AG09309 (cell line): ENCODE measurements at places on chromosomes 2 and 18.

DNA sequence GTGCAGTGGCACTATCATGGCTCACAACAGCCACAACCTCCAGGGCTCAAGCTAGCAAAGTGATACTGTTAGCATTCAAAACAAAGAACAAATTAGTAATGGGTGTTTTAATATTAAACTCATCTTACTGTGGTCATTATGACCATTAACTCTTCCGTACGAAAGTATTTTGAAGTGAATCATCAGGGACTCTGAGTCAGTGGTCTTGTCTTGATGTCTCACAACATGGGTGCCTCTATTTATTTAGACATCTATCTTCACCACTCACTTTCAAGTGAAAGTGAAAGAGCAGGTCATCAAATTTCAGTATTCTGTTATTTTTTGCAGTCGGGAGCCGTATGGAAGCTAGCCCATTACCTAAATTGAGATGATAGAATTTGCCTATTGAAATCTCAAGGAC lies 1118.2 kb downstream of the DPP10 start:
- DNase-seq, result no peak

DNA sequence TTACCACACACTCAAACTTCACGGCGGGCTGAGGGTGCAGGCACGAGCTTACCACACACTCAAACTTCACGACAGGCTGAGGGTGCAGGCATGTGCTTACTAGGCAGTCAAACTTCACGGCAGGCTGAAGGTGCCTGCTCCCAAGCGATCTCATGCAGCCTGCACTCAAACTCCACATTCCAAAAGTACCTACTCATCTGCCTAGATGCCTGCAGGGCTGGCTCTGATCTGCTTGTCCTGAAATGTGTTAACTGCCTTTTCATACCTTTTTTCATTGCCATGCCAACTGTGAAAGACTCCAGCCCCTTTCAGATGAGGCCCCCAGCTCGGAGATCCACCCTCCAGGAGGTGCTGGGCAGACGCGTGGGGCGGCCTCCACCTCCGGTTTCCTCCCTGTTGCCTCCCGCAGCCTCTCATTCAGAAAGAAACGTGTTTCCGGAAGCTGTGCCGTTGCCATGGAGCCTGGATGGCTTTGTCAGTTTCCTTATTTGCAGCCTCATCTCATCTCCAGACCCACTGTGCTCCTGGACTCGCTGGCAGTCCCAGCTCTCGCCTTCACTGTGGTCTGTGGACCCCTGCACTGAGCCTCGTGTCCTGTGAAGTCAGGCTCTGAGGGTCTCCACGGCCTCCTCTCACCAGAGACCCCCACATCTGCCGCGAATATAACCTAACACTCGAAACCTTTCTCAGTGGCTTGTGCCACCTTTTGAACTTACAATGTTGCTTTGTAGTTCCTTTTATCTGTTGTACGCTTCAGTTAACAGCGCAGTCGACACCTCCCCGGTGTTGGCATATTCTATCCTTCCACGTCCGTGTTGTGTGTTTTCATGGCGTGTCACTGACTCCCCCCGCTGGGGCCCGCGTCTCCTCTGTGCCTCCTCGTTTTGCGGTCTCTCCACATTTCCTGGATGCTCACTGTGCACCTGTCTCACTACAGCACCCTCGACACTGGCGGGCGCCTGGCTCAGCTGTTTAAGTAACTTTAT lies 106.1 kb upstream of the ALKAL2 start:
- no peak for DNase-seq

DNA sequence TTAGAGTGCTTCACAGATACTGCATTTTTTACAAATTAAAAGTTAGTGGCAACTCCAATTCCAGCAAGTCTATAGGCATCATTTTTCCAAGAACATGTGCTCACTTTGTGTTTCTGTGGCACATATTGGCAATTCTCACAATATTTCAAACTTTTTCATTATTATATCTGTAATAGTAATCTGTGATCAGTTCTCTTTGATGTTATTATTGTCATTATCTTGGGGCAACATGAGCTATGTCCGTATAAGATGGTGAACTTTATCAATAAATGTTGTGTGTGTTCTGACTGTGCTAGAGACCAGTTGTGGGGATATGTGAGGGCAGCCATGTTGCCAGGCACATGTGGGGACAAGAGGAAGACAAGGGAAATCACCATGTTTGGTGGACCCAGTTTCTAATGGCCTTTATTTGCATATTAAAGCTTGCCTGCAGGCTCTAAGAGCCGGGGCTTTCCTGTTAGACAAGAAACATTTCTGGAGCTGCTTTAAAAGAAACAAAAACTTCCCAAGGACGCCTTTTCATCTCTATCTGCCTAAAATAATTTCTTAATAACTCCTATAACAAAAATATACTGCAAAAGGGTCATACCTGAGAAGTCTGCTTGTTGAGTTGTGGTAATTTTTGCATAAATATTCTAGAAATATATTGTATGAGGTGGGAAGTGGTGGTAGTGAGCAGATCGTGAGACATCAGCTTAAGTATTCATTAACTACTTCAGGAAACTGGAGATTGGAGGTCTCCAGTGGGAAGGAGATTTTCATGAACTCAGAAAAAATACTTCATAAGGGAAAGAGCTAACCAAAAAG lies 37.2 kb downstream of the KYNU start:
- no peak for DNase-seq

DNA sequence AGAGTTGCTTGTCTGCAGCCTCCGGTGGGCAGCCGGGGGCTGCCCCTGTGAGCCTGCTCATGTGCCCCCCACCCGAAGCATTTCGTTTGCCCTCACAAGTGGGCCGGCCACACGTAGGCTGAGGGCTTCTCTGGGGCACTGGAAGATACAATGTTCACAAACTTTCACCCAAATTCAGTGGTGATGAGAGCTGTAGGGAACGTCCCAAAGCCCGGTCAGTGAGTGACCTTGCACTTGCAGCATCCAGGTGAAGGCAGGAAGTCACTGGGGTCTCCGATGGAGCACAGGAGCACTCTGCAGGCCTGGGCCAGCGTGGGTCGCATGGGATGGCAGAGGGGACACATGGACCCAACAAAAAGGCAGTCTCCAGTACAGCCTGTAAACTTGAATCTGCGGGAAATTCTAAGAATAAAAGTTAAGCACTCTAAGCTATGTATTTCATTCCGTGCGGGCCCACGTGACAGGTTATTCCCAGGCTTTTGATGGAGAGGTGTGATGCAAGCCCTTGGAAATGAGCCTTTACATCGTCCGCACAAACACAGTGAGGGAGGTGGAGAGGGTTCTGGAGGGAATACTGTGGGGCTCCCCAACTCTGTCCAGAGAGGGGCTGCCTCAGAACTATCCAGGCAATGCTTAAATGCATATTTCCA lies 42.5 kb downstream of the CNGA3 start:
- no peak for DNase-seq

GRCh38 chr18:55477860-55478581 lies 110.0 kb downstream of the TCF4 start:
- DNase-seq, result no peak
